ENCODE measurements at places on chromosomes 4 and X. TPM values are rescaled to one million over a fixed set of nuclear protein-coding genes. Genes with fewer than 3 reads are reported as not detected.

DNA sequence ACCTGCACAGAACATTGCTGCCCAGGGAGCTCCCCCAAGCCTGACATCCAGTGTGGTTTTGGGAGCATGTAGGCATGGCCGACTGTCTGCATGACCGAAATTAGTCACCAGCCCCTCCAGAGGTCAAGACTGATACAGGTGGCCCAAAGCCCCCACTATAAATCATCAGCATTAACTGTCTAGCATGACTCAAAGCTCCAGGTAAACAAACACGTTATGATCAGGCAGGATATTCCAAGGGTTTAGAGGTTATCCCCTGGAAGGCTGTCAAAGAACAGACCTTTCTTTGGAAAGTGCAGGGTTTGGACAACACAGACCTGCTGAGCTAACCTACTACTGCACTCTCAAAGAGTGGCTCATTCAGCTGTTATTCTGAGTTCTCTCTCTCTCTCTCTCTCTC, 2.1 kb upstream of the FAM9A start:
- no peak for DNase-seq

GRCh38 chr4:135319685-135320084, 1118.1 kb upstream of the PABPC4L start:
- no peak for DNase-seq

- no peak for DNase-seq
Measured at GRCh38 chr4:113555868-113556267, 205.7 kb downstream of the CAMK2D start.

GRCh38 chr4:148436512-148436911, 5.7 kb downstream of the NR3C2 start:
- DNase-seq = no peak

GRCh38 chrX:45806410-45807121, 605.9 kb upstream of the DIPK2B start:
- DNase-seq = no peak

- DNase-seq = no peak
Measured at GRCh38 chr4:144584428-144584827, 61.5 kb upstream of the HHIP start.

GRCh38 chr4:86346320-86346719, 13.5 kb downstream of the MAPK10 start:
- no peak for DNase-seq

GRCh38 chr4:113665036-113665435, 96.5 kb downstream of the CAMK2D start:
- DNase-seq = no peak

- DNase-seq = peak; percentile 49
Measured at GRCh38 chr4:75939890-75940691, 722 bp downstream of the NAAA start.

DNA sequence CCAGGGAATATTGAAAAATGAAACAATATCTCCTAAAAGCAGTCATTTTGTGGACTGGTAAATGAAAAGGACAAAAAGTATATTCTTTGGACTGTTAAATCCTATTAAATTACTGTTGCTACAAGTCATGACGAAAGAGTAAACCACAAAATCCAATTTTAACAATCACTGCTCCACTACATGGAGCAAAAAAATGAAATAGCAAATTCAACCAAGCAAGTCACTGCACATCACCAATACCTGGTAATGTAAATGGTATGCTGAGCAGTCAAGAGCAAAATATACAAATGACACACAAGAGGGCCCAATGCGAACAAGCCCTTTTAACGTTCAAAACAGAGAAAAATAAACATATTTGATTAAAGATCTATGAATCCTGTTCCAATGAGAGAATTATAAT, 126.2 kb downstream of the KLHL13 start:
- no peak for DNase-seq

Gene SLITRK2
- polyA plus RNA-seq = 2.2 TPM
